ENCODE measurements at places on chromosomes 16 and 17. TPM values are rescaled to one million over a fixed set of nuclear protein-coding genes. Genes with fewer than 3 reads are reported as not detected.

The KRT15 gene
- total RNA-seq: not detected

DNA sequence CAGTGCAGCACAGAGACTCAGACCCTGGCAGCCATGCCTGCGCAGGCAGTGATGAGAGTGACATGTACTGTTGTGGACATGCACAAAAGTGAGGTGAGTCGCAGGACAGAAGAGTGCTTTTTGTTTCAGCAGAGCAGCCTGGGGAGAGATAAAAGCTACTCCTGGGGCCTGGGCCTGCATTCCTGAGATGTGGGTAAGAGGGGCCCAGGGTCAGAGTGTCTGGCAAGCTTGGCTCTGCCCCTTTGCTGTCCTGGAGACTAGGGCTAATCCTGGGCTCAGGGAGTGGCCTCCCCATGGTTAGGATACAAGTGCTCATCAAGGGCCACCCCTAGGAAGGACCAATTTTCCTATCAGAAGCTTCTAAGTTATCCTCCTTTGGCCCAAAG lies 4.8 kb upstream of the ERBB2 start:
- H3K36me3 ChIP-seq: no peaks in the 10 kb centered on the region
- DNase-seq: peak; percentile 47
- H3K27ac ChIP-seq: peak overlapping the region; percentile 77
- peaks cover 34% of the 10 kb centered on the region for H3K4me1 ChIP-seq

- no peaks in the 10 kb centered on the region for H3K36me3 ChIP-seq
- peak overlapping the region; percentile 90 for H3K4me3 ChIP-seq
- no peak overlapping the region for H3K27ac ChIP-seq
These were observed 1.6 kb downstream of the UBE2Z start for GRCh38 chr17:48909783-48910182.

- H3K4me3 ChIP-seq: no peak overlapping the region
- H3K27me3 ChIP-seq: peaks cover 25% of the 10 kb centered on the region
- H3K4me1 ChIP-seq: peaks cover 30% of the 10 kb centered on the region
- no peak for DNase-seq
These were observed 5.1 kb upstream of the C17orf113 start for GRCh38 chr17:42055496-42055895.

DNA sequence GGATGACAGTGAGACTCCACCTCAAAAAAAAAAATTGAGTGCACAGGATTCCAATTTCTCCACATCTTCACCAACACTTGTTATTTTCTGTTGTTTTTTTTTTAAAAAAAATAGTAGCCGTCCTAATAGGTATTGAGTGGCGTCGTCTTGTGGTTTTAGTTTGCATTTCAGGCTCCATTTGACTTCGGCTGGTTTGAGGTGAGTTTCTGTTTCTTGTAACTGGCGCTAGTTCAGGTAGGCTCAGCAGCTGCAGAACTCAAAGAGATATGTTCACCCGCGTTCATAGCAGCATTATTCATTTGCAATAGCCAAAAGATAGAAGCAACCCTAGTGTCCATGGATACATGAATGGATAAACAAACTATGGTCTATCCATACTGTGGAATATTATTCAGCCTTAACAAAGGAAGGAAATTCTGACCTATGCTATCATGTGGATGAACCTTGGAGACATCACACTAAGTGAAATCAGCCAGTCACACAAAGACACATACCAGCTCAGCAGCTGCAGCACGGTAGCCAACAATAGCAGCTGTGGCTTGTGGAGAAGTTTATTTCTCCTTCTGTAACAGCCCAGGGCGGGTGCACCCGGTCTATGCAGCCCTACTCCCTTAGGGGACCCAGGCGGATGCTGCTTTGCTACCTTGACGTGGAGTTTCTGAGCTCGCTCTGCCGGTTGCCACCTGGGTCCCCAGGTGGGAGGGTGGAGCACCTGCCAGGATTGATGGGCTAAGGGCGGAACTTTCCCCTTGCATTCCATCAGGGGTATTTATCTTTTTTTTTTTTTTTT lies 44.9 kb downstream of the TMEM235 start:
- H3K4me1 ChIP-seq: peaks cover 27% of the 10 kb centered on the region

- H3K4me3 ChIP-seq: peak overlapping the region; percentile 41
- H3K27ac ChIP-seq: no peak overlapping the region
- H3K36me3 ChIP-seq: no peaks in the 10 kb centered on the region
- peaks cover 16% of the 10 kb centered on the region for H3K27me3 ChIP-seq
- H3K4me1 ChIP-seq: peaks cover 17% of the 10 kb centered on the region
These were observed 429 bp upstream of the NR1D1 start for GRCh38 chr17:40100669-40101366.
